Activated CD4-positive, alpha-beta T cell treated with anti-CD3 and anti-CD28 coated beads, Interleukin-2, amount 50 U/mL, for 4 hours (primary cell): ENCODE measurements at places on chromosomes 1 and 21.

GRCh38 chr1:113868387-113869083, 3.0 kb downstream of the PTPN22 start:
- DNase-seq, result no peak

DNA sequence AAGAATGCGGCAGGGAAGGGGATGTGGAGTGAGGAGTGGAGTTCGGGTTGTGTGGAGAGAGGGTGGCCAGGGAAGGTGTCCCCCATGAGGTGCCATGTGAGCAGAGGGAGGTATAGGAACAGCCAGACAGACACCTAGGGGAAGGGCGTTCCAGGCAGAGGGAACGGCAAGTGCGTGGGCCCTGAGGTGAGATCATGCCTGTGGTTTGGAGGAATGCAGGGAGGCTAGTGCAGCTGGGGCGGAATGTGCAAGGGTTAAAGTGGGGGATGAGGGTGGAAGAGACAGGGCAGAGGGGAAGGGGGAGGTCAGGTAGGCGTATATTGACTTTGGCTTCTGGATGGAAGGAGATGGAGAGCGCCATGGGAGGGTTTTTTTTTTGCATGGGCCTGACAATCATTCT, 31.6 kb upstream of the PADI6 start:
- no peak for DNase-seq

DNA sequence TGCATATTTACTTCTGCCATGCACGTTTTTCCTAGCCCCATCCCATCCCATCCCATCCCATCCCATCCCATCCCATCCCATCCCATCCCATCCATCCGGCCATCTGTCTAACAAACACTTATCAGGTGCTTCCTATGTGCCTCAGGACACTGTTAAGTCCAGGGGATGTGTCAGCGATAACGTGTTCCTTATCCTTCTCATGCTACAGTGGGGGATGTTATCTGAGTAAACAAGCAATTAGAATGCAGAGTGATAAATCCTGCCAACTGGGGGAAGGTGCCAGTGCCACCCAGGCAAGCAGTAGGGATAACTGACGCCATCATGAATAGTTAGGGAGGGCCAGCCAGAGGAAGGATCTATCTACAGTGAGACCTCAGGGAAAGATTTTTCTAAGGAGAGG, 304.2 kb downstream of the CAMTA1 start:
- no peak for DNase-seq

- DNase-seq, result no peak
Observed at GRCh38 chr1:194474701-194475100, 1288.3 kb upstream of the B3GALT2 start.

DNA sequence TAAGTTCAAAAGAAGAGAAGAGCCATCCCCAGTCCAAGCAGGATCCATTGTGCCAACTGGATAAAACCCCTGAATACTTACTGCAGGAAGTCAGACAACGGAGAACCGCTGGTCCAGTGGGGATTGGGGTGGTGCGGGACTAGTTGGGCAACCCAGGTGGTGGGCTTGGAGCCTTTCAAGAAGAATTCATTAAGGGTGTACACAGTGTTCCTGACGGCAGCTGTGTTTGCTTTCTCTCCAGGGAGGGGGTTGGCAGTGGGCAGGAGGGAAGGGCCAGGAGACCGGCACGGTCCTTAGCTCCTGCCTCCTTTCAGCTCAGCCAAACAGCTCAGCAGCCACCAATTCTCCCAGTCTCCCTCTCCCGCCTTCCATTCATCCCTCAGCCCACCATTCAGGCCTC, 7.1 kb upstream of the CDK18 start:
- no peak for DNase-seq

GRCh38 chr1:245996811-245997210, 510.3 kb downstream of the SMYD3 start:
- DNase-seq, result no peak

- DNase-seq, result no peak
Observed at GRCh38 chr1:198674009-198674408, 35.2 kb downstream of the PTPRC start.

DNA sequence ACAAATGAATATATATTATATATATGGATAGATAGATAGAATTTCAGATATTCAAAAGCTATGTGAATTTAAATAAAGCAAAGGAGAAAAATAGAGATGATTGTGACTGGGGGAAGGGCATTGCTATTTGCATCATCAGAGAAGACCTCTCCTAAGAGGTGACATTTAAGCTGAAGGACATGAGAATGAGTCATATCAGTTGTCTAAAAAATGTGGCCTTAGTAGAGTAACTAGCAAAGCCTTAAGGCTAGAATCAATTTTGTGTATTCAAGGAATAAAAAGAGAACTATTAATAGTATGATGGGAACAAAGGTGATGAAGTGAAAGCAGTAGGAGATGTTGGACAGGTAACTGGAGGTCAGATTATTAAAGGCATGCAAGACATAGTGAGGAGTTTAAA, 34.8 kb upstream of the SLC35F3 start:
- no peak for DNase-seq

DNA sequence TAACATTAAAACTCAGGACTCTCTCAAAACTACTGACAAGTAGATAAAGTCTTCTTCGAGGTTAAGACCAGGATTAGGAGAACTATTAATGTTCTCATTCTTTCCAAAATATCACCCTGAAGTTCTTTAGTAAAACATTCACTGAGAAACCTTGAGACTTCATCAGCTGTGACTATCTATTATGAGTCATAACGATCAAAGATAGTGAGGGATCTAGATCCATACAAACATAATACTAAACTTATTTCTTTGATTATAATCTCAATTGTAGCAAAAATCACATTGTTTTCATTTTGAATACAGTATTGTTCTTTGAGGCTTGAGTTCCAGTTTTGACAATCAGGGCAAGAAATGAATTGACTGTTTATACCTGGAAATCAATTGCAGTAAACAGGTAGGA, 11.1 kb downstream of the PYHIN1 start:
- DNase-seq, result no peak
